Psoas muscle (tissue), 8 donors: ENCODE measurements at places on chromosomes 3 and 15.

GRCh38 chr15:29003840-29004233 lies 118.1 kb downstream of the APBA2 start:
- no peak for DNase-seq

- no peak for DNase-seq
Observed at GRCh38 chr3:183460081-183461055, 31.9 kb upstream of the MCF2L2 start.

GRCh38 chr3:19220311-19220710 lies 72.0 kb downstream of the KCNH8 start:
- DNase-seq: no peak

DNA sequence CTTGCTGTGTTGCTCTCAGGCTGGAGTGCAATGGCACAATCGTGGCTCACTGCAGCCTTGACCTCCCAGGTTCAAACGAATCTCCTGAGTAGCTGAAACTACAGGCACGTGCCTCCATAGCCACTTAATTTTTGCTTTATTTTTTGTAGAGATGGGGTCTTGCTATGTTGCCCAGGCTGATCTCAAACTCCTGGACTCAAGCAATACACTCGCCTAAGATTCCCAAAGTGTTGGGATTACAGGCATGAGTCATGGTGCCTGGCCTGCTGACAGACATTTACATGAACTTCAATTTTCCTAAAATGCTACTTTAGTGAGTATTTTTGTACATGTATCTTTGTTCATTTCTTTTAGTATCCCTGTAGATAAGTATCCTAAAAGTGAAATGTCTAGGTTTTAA lies 132.3 kb downstream of the SUCLG2 start:
- no peak for DNase-seq

DNA sequence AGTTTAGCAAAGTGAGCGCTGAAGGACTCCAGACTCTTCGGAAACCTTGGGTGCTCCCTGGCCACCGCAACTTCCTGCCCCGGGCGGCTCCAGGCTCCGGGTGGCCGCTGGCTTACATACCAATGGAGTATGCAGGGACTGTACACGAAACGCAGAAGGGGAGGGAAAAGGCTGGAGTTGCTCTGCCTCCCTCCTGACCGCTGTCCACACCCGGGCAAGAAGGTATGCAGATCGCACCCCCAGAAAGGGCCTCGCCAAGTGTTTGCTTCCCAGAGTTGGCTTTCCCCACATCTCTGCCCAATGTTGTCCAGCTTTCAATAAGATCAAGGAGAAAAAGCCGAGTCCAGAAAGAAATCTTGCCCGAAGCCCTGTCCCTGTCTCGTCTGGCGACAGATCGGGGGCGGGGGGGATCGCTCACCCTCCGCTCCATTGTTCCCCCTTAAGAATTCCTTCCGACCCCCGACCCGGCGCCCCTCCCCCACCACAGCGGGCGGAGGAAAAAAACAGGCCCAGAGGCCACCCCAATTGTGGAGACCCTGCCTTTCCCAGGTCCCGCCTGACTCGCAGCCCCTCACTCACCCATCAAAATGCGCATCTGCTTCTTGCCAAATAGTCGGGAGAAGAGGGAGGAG lies 533 bp downstream of the ARF4 start:
- DNase-seq: peak; percentile 89

- DNase-seq: no peak
Observed at GRCh38 chr15:56734013-56734635, 815 bp upstream of the ZNF280D start.

- no peak for DNase-seq
Observed at GRCh38 chr15:43412096-43412495, 41.2 kb downstream of the TUBGCP4 start.

DNA sequence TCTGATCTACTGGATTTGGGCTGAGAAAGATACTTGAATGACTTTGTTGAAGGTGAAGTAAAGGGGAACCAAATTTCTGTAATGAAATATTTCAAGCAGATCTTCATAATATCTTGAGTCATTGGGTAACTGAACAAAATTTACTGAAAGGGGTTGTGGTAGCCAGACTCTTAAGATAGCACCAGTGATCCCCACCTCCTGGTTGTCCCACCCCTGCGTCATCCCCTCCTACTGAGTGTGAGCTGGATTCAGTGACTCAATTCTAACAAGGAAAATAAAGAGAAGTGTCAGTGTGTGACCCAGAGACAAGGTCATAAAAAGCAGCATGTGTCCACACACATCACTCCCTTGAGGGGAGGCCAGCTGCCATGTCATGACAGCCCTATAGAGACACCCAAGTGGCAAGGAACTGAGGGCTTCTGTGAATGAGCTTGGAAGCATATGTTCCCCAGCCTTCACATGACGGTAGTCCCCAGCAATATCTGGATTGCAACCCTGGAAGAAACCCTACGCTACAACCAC lies 107.1 kb downstream of the MECOM start:
- DNase-seq: no peak

DNA sequence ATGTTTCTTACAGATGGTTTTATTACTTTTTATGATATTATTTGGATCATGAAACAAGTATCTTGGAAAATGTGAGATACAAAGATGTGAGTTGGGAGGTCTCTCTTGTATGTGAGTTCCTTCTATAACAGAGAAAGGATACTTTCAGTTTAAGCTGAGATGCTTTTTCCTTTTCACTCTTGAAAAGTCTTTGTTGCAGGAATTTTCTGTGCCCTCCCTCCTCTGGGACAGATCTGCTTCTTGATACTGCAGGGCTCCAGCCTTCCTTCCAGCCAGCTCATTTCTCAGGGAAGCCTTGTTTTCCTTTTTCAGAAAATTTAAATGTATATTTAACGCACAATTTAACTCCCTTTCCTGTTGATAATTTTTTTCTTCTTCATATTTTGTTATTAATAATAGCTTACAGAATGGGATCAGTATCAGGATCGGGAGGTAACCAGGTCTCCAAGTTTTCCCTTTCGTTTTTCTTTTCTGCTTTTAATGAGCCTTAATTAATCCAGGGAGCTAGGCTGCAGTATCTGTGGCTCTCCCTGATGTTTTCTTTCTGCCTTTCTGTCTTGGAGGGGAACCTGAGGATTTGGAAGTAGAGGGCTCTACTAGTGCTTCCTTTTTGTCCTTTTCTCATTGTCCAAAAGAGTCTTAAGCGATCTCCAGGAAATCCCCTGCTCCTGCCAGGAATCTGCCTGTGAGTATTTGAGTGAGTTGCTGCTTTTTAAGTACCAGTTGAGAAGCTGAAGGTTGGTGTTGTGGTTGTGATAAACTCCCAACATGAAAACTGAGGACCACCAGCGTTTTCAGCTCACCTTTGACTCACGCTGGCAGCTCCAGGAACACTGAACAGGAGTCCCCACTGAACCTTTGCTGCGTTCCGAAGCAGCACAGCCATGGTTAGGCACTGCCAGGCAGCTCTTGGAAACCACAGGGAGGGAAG lies 105.7 kb downstream of the IGF1R start:
- DNase-seq: no peak

GRCh38 chr15:77644543-77645247 lies 12.0 kb upstream of the LINGO1 start:
- DNase-seq: no peak

DNA sequence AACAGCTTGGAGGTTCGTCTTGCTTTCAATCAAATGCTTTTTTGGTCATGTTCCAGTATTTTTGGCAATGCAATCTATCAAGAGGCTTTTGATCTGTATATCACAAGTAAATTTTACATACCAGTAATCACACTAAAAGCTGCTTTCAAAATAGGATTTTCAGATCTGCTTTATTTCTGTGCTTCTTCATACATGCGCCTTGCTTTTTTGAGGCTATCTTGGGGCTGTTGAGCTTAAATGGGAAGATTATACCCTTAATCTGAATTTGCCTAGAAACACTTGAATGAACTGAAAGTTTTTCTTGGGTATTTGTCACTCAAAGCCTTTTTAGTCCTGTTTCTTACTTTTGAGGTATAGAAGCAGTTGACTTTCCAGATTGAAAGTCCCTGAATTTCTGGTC lies 62.1 kb upstream of the DCBLD2 start:
- DNase-seq: no peak

DNA sequence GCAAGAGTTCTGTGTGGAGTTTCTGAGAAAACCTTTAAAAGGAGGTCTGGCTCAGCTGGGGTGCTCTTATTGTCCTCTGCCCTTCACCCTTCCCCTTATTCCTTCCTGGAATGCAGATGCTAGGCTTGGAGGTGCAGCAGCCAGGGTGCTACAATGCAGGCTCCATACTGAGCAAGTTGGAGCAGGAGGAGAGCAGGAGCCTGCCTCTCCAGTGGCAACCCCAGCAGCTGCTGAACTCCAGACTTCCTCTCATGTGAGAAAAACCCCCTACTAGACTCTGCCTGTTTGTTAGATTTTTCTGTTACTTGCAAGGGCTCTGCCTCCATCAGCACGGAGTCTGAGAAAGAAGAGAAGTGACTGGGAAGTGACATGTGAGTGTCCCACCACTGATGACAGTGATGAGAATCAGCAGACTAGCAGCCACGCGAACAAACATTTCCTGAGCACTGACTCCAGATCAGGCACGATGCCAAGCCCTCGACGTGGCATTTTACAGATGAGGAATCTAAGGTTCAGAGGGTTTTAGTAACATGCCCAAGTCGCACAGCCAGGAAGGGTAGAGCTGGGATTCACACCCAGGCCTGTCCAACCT lies 16.1 kb upstream of the RARRES1 start:
- DNase-seq: no peak

DNA sequence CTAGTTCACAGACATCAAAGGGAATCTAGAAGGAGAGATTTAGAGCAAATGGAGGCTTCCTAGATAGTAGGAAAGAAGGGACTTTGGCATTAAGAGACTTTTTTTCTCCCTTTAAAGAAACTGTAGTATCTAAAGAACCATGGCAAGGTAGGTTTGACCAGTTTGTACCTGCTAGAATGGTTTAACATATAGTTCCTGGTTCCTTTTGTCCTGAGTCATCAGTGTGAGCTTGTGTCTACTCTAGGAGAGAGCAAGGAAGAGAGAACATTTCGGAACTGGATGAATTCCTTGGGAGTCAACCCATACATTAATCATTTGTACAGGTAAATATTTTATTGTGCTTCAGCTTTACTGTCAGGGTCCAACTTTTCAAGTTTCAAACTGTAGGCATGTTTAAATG lies 29.6 kb upstream of the TRPC1 start:
- DNase-seq: no peak

DNA sequence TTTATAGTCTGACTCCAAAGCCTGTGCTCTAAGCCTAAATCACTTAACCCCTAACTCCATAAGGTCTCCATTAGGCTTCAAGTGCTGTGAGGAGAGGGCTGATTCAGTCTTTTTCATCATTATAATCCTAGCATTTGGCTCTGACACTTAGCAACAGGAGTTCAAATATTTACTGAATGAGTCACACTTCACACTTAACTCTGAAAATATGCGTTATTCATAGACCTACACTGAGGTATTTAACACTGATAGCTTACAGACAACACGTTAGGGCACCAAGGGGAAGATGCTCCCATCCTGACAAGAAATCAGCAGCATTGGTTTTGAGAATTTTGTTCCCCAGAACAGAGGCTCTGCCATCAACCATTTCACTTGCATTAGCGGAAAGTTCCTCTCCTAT lies 53.5 kb downstream of the MSL2 start:
- no peak for DNase-seq

- DNase-seq: no peak
Observed at GRCh38 chr3:71217640-71218222, 365.8 kb downstream of the FOXP1 start.

DNA sequence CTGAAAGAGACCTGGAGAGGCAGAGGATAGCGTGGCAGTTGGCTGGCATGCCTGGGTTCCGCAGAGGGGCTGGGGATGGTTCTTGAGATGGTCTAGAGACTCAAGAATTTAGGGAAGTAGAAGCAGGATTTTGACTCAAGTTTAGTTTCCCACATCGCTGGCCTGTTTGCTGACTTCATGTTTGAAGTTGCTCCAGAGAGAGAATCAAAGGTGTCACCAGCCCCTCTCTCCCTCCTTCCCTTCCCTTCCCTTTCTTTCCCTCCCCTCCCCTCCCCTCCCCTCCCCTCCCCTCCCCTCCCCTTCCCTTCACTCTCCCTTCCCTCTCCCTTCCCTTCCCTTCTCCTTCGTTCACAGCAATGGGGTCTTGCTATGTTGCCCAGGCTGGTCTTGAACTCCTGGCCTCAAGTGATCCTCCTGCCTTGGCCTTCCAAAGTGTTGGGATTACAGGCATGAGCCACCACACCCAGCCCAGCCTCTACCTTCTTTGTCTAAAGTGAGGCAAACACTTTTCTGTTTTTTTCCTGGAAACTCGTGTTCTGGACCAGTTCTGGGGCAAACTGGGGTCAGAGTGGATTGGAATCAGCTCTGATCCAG lies 10.2 kb downstream of the CHRD start:
- DNase-seq: no peak

- DNase-seq: no peak
Observed at GRCh38 chr15:38307861-38308641, 55.4 kb downstream of the SPRED1 start.

DNA sequence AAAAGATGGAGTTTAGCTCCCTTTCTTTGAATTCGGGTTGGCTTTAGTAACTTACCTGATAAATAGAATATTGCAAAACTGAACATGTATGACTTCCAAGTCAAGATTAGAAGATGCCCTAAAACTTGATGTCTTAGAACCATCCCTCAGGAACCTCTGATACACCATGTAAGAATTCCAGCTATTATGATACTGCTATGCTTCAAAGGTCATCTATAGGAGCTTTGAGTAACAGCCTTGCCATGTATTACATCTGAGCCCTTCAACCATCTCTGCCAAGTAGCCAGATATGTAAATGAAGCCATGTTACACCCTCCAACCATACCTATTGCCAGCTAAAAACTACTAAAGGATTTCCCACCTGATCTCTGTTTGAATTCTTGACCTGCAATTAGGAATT lies 854.2 kb downstream of the SI start:
- DNase-seq: no peak

DNA sequence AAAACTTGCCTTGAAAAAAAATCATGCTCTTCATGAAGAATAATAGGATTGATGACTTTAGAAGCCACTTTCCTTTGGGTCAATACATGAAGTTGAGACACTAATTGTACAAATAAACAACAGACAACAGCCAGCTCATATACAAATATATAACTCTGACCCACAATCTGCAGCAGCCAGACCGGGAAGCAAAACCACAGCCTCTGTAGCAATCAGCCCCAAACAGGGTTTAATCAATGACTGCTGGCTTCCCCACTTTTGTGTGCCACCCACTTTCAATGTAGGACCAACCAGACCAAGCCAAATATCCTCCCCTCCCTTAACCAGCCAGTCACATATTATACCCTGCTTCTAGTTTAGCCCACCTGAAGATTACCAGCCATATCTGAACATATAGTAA lies 39.0 kb downstream of the IFT57 start:
- no peak for DNase-seq
